ENCODE measurements at places on chromosomes 3 and 15.
A peak's percentile ranks its signal among the peaks of the same experiment; 100 is the strongest.

DNA sequence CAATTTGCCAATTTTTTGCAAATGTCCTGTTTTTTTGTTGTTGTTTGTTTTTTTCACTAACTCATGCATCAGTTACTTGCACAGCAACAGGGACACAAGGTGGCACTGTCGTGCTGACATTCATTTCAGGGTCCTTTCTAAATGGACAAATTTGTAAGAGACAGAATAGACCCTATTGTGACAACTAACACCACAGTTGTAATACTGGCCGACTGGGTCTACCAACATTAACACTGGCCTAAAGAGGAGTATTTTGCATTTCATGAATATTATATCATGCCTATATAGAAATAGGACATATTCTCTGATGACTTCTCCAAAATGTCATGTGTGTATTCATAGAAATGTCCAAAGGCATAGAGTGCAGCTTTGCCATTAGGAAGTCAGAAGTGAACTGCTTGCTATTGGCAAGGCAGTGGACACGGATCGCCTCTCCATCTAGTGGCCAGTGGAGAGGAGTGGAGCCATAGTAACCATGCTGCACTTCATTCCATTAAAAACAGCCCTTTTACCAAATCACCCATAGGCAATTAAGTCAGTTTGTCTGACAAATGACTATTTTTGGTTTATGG, 54.8 kb downstream of the ZBTB20 start:
- peak; percentile 36 for DNase-seq

DNA sequence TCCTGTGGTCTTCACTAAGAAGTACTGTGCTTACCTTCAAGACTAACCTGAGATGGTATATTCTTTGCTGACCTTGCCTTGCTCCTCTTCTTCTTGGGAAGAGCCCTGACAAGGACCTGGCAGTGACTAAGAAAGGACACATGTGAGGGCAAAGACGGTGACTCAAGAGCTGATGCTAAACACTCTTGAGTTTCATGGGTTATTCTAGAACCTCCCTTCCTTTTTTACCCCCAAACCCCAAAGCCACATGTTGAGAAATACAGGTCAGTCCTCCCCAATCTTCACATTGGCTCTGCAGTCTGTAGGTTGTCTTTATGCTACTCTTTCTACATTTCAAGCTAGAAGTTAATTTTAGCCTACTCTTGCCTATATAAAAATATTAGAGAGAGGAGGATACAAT, 200.6 kb downstream of the SEMA6D start:
- no peak for DNase-seq

- no peak for DNase-seq
Measured at GRCh38 chr3:67291287-67292252, 293.5 kb downstream of the KBTBD8 start.

GRCh38 chr15:71275098-71275497, 159.8 kb downstream of the THSD4 start:
- peak; percentile 48 for DNase-seq

DNA sequence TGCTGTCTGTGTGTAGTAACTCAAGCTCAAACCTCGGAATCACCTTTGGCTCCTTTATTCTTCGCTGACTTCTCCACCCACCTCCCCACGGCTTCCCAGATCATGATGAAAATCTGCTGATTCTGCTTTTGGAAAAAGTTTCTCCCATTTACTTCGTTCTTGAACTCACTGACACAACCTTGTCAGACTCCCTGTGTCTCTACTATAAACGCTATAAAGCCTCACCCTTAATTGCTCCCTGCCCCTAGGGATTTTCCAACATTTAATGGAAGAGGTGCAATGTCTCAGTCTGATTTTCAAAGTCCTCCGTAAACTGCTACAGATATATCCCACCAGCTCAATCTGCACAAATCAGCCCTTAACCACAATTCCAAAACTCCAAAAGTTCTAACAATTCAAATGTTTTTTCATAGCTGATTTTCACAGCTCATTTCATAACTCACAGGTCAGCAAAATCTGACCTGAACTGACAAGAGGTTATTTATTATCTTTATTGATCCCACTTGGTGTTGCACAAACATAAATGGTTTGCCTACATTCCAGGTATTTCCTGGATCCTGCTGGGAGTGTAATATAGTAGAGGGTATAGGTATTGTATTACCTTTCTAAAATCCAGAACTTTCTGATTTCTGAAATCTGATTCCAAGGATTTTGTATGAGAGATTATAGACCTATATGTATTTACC, 129.4 kb downstream of the PLD1 start:
- no peak for DNase-seq

- DNase-seq, result no peak
Measured at GRCh38 chr3:72013084-72013483, 228.1 kb upstream of the PROK2 start.
